ENCODE measurements at places on chromosomes 2 and 18.

DNA sequence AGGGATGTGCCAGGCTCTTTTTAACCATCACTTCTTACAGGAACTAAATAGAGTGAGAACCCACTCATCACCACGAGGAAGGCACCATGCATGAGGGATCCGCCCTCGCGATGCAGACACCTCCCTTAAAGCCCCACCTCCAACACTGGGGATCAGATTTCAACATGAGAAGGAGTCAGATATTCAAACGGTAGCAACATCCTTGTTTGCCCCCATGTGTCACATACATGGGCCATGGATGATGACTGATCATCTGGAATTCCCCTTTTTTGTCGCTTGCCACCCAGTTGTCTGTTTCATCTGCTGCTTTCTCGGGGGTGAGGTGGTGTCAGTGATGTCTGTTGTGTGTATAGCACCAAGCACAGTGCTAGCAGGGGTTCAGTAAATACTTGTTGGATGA is 57.9 kb downstream of the NCK2 start:
- DNase-seq: no peak

DNA sequence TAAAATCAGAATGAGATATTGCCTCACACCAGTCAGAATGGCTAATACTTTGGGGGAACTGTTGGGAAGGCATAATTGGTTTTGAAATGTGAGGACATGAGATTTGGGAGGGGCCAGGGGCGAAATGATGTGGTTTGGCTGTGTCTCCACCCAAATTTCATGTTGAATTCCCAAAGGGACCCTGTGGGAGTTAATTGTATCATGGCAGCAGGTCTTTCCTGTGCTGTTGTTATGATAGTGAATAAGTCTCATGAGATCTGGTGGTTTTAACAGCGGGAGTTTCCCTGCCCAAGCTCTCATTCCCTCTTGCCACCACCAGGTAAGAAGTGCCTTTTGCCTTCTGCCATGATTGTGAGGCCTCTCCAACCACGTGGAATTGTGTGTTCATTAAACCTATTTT is 59.6 kb downstream of the CSRNP3 start:
- no peak for DNase-seq

- DNase-seq: no peak
Observed at GRCh38 chr2:205650450-205650849, 31.9 kb upstream of the NRP2 start.

DNA sequence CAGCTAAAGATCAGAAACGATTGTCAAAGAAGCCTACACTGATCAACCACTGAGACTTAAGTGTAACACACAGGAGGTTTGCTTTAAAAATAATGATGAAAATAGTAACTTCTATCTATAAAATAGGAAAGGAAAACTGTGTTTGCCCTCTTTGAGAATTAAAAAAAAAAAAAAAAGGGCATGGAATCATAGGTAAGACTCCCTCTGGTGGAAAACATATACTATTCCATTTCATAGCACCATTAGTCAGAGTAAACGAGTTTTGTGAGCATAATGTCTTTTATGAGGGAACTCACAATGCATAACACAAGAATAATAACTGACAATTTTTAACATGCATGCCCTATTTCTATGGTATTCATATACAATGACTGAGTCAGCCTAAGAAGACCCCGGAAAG is 36.3 kb downstream of the SLC35F5 start:
- DNase-seq: no peak

DNA sequence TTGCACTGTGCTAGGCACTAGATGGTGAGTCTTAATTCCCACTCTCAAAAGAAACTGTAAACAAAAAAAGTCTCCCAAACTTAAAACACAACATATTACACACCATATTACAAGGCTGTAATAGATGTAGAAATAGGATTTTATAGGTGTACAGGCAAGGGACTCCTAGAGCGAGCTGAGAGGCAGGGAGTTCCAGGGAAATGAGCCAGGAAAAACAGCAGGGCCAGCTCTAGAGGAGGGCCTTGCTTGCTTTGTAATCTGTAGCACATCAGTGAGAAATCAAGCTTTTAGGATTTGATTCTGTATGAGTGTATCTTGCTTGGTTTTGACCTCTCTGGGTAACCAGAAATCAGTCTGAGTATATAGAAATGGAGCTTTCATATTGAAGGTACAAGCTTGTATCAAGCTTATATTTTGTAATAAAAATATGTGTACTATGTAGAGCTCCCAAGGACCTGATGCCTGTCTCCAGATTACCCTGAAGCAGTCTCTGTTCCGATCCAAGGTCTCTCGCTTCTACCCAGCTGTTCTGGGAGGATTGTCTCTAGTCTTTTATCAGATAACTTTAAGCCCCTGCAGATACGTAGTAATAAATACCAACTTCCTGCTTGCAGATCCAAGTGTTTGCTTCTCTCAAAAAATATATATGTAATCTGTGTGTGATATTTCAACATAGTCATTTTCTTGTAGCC is 73.0 kb downstream of the MYO1B start:
- no peak for DNase-seq

GRCh38 chr2:159124441-159124911 is 156.0 kb downstream of the TANC1 start:
- DNase-seq: no peak

GRCh38 chr2:146986161-146986560 is 858.7 kb upstream of the ACVR2A start:
- no peak for DNase-seq

GRCh38 chr2:101949304-101949703 is 42.5 kb upstream of the IL1R2 start:
- no peak for DNase-seq

GRCh38 chr2:62435720-62436119 is 70.3 kb downstream of the TMEM17 start:
- DNase-seq: no peak

DNA sequence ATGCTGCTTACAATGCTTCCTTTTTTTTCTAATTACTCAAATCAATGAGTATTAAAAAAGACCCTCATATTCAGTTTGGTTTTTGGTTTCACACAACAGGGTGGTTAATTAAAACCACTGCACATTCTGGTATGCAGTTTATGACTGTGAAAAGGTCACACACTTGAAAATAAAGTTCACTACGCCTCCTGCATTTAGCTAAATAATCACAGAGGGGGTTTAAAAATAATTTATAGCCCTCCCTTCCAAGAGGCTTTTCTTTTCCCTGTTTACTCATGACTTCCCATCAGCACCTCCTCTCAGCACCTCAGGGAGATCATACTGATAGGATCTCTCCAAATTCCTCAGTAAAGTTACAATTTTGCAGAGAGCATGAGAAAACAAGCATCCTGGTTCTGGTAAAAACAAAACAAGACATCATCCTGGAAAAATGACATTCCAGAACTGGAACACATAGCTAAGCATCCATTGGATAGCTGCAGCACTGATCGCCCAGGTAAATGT is 129.5 kb upstream of the TMEM200C start:
- DNase-seq: no peak

DNA sequence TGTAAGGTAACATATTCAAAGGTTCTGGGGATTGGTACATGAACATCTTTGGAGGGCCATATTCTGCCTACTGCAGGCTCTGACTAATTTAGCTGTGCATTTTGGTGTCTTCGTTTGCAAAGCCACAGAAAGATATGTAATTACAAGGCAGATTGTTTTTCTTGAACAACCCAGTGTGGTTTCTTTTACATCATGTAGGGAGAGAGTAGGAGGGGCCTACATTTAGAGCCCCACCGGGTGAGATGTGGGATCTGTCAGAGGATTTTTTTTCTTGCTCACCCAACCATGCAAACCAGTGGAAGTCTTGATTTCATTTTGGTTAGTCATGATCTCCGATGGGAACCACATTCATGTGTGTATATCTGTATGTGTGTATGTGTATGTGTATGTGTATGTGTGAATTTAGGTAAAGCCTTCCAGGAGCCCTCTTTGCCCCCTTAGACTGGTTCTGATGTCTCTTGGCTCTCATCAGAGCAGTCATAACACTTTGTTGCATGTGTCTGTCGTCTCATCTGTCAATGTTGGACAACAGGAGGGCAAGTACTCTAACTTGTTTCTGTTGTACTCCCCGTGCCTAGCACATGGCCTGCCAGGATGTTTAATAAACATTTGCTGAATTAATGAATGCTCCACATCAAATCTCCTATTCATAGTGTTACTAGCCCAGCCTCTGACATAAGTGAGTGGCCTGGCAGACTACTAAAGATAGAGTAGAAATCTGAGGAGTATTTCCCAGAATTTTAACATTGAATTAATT is 239.9 kb downstream of the MTX2 start:
- DNase-seq: no peak

- DNase-seq: no peak
Observed at GRCh38 chr2:223884399-223884798, 47.0 kb upstream of the AP1S3 start.

DNA sequence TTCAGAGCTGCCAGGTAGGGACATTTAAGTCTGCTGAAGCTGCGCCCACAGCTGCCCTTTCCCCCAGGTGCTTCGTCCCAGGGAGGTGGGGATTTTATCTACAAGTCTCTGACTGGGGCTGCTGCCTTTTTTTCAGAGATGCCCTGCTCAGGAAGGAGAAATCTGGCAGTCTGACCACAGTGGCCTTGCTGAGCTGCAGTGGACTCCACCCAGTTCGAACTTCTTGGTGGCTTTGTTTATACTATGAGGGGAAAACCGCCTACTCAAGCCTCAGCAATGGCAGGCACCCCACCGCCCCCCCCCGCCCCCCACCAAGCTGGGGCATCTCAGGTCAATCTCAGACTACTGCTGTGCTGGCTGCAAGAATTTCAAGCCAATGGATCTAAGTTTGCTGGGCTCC is 458.1 kb upstream of the RAB12 start:
- DNase-seq: no peak

GRCh38 chr2:56287974-56288373 is 104.2 kb downstream of the CCDC85A start:
- no peak for DNase-seq

- DNase-seq: no peak
Observed at GRCh38 chr2:53744395-53745065, 23.1 kb upstream of the CHAC2 start.

DNA sequence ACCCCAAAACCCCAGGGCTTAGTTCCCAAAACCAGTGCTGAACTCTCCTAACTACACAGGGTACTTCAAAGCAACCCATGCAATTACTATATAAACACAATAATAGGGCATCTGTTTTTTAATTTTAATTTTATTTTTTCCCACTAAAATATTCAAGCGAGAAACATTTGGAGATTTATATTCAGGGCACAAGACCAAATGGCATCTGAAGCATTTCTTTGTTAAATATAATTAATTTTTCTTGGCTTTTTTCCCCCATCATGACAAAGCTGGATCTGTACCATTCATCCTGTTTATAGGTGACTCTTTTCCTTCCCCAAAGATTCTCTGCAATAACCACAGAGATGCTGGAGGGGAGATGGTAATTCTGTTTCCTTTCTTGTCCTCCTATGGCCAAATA is 18.1 kb upstream of the HDAC4 start:
- no peak for DNase-seq

DNA sequence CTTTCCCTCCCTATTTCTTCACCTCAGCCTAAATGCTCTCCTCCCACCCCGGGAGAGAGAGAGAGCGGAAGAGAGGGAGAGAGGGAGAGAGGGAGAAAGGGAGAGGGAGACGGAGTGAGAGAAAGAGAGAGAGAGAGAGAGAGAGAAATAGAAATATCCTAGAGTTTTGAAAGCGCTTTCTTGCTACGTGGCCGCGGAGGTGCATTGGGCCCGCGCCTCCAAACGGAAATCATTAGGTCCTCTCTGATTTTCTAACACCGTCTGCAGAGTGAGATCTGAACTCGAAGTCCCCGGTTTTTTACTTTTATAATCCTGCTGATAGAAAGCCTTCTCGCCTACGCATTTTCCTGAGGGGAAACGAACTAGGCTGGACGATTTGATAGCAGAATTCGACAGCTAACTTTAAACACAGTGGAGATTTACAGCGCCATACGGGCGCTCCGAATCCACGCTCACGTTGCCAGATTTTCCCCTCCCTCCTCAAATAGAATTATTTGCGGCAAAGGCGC is 903 bp upstream of the EVX2 start:
- DNase-seq: no peak

DNA sequence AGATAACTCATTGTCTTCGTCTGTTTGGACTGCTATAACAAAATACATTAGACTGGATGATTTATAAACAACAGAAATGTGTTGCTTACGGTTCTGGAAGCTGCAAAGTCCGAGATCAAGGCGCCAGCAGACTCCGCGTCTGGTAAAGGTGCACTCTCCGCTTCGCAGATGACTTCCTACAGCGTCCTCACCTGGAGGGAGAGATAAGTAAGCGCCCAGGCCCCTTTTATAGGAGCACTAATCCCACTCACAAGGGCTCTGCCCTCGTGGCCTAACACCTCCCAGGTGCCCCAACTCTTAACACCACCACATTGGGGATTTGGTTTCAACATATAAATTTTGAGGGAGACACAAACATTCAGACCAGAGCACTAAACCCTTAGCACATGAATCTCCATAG is 51.3 kb downstream of the SERTAD2 start:
- DNase-seq: no peak

GRCh38 chr18:63175264-63175663 is 144.3 kb downstream of the BCL2 start:
- no peak for DNase-seq

- no peak for DNase-seq
Observed at GRCh38 chr2:177738461-177739235, 333.9 kb downstream of the PDE11A start.

GRCh38 chr18:32511147-32511546 is 40.5 kb upstream of the GAREM1 start:
- DNase-seq: no peak

DNA sequence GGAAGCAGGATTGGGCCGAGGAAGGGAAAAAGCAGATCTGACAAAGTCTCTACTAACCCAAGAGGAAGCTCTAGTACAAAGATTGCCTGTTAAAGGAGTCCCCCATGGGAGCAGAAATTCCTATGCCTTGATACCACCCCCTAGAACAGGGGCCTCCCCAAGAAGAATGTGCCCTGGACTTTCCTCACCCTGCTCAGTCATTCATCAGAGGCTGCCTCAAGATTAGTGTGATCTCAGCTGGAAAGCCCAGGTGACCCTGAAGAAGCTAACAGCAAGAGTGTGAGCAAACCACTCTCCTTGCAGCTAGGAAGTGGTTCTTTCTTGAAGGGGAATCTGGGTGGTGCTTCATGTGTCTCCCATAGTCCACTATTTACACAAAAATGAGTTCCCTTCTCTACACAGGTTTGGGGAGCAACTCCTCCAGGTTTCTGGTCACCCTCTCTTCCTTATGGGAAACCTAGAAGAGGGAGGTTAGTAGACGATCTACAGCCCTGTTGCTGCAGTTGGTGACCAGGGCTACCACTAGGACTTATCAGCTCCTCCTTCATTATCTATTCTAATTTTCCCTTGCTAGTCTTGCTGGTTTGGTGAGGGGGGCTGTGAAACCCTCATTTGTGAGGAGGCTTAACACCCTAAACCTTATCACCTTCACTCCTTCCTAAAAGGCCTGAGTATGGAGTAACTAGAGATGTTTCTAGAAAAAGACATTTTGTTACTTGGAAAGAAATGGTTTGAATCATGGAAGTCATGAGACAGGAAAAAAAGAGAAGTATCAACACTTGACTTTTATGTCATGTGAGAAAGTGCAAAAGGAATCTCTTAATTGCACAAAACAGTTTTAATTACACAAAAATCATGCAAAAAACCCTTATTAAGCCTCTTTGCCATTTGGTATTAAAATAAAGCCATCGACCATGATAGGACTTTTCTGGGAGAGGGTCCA is 2.9 kb upstream of the WDR7 start:
- no peak for DNase-seq

All from NCI-H774 (cell line).